ENCODE measurements at places on chromosomes 16 and 17. TPM values are rescaled to one million over a fixed set of nuclear protein-coding genes. Genes with fewer than 3 reads are reported as not detected.

Gene IL21R
- 0.47 TPM for total RNA-seq

Gene KRTAP3-2
- not detected for total RNA-seq

Gene RPL13
- 6,899 TPM for total RNA-seq

Gene RPUSD1
- total RNA-seq = 42.1 TPM

Gene NDRG4
- total RNA-seq = 38.4 TPM

Gene GP2
- not detected for total RNA-seq

Gene PRAC1
- not detected for total RNA-seq

Gene CHST5
- not detected for total RNA-seq

Gene ZNF267
- 21.0 TPM for total RNA-seq

Gene ACAP1
- total RNA-seq = not detected

Gene SLC52A1
- 0.10 TPM for total RNA-seq

Gene CTRB2
- not detected for total RNA-seq

Gene ITGB4
- 4.8 TPM for total RNA-seq

Gene CDT1
- 10.9 TPM for total RNA-seq

Gene TMEM92
- 0.12 TPM for total RNA-seq

Gene TMEM100
- 0.12 TPM for total RNA-seq

Gene FAM20A
- not detected for total RNA-seq

Gene KRT27
- total RNA-seq = not detected

Gene GJC1
- 22.7 TPM for total RNA-seq

Gene IKZF3
- total RNA-seq = not detected

Gene WNK4
- 8.8 TPM for total RNA-seq

Gene FA2H
- 0.34 TPM for total RNA-seq

Gene CTRL
- 0.34 TPM for total RNA-seq

Gene FASN
- 165 TPM for total RNA-seq

Gene KCNJ18
- total RNA-seq = not detected

Gene ENO3
- total RNA-seq = 0.15 TPM

Gene TMEM204
- 34.2 TPM for total RNA-seq
